Stimulated activated CD4-positive, alpha-beta T cell treated with anti-CD3 and anti-CD28 coated beads, Interleukin-1b, Interleukin-23, amount 100 ng/mL, for 4 hours (primary cell): ENCODE measurements at places on chromosomes 4 and X.

DNA sequence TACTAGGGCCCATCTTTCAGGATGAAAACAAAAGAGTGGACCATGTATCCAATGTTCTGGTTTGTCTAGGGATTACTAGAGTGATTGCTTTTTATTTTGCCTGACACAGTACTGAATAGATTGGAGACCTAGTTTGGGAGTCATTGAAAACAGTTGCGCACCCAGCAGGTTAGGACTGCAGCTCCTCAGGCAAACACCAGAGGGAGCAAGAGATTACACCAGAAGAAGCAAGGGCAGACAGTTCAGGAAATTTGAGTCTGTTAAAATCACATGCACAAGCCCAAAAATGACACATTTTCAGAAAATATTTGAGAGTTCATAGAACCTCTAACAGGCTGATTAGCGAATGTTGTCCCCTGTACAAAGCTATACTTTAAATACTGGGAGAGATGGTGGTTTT, 55.6 kb downstream of the CYLC1 start:
- no peak for DNase-seq

GRCh38 chr4:102722740-102723139, 38.0 kb downstream of the MANBA start:
- no peak for DNase-seq

- DNase-seq = no peak
Observed at GRCh38 chr4:18201885-18202284, 180.3 kb upstream of the LCORL start.

GRCh38 chr4:1887052-1887451, 15.9 kb downstream of the NSD2 start:
- no peak for DNase-seq

DNA sequence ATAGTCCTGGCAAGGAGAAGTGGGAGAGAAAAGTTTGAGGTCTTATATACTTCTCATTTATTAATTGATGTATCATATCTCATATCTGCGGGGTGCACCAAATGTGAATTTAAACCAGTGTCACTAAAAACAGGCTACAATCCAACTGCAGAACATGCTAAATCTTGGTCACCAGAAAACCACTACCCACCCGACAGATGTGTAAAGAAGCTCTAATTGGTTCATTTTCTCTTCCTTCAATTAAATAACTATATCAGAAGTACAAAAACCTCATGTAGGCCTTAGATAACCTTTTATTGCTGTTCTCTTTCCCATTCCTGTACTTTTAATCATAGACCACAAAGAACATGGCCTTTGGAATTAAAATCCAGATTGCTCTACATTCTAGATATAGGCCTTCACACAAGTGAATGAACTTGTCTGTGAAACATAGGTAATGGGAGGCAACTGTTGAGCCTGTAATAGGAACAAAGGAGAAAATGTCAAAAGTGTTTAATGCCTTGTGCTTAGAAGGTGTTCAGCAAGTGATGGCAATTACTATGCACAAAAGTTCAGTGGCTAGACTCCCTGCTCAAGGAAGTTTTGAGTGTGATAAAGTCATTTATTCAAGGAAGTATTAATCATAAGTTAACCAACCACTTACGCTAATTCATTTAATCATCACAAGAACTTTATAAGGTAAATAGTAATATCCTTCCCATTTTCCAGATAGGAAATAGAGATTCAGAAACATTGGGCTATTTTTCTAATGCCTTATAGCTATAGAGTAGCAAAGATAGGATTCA, 425.6 kb downstream of the INPP4B start:
- DNase-seq = no peak

- no peak for DNase-seq
Observed at GRCh38 chr4:107058828-107059227, 22.7 kb upstream of the DKK2 start.

GRCh38 chrX:20267607-20267930, 860 bp upstream of the RPS6KA3 start:
- DNase-seq = no peak

DNA sequence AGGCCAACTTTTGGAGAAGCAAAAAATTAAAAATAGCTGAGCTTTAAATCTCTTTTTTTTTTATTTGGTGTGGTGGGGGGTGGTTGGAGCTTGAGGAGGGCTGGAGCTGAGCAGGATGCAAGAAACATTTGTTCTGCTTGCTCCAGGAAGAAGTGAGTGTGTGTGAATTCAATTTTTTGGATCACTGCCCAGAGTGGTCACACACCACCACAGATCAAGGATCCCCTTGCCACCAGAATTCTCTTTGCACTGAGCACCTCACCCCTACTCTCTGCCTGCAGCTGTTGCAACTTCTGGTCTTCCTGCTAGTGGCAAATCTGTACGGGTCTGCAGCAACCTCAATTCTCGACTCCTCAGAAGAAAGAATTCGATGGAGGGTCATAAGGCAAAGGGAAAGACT, 19.9 kb upstream of the PLP1 start:
- DNase-seq = no peak
